NCI-H187 (cell line): ENCODE measurements at places on chromosomes 3 and 15.

DNA sequence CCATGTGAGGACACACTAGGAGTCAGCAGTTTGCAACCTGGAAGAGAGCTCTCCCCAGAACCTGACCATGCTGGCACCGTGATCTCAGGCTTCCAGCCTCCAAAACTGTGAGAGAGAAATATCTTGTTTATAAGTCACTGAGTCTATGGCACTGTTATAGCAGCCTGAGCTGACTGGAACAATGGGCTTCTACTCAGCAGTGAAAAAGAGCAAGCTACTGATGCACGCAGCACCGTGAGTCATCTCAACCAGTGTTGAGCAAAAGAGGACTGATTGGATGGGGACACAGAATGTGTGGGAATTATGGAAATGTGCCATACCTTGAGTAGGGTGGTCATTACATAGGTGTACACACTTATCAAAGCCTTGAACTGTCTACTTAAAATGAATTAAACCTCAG lies 230.4 kb downstream of the PLCL2 start:
- no peak for DNase-seq

- DNase-seq, result no peak
Measured at GRCh38 chr3:68972358-68972979, 40.1 kb upstream of the TAFA4 start.

GRCh38 chr15:69636169-69636915 lies 183.7 kb downstream of the RPLP1 start:
- no peak for DNase-seq

DNA sequence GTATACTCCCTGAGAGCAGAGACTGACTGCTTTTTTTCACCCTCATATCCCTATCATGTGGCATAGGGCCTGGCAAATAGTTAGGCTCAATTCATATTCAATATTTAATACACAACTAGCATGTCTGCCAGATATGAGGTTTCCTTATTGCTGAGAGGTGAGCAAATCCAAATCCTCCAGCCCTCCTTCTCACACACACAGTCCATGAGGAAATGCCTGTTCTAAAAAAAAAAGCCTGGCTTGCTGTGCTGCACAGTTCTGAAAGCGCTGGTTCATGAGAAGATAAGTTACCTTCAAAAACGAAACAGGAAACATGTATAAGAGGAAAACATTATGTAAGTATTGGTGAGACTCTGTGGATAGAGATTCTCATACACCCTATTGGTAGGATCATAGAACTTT lies 15.5 kb upstream of the ACAP2 start:
- DNase-seq, result no peak

GRCh38 chr3:32593903-32594525 lies 23.4 kb upstream of the DYNC1LI1 start:
- DNase-seq, result no peak

- no peak for DNase-seq
Measured at GRCh38 chr3:55819005-55819404, 331.9 kb upstream of the WNT5A start.

DNA sequence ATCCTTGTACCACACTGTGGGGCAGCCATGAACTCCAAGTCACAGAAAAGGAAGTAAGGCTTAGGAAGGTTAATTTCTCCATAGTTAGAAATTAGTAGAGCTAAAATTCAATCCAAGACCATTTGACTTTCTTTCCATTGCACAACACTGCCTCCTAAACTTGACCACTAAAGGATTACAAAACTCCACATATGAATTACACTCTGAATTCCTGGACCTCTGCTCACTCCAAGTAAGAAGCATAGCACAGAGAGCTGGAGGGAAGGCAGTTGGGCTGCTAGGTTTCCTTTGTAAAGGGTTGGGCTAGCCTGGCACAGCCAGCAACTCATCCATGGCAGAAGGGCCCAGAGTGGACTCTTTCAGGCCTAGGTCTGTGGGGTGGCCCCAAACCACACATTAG lies 134.4 kb downstream of the MYLK start:
- no peak for DNase-seq

- DNase-seq, result no peak
Measured at GRCh38 chr3:16140116-16140893, 34.2 kb upstream of the GALNT15 start.

- DNase-seq, result no peak
Measured at GRCh38 chr3:36907911-36908646, 36.8 kb downstream of the TRANK1 start.

DNA sequence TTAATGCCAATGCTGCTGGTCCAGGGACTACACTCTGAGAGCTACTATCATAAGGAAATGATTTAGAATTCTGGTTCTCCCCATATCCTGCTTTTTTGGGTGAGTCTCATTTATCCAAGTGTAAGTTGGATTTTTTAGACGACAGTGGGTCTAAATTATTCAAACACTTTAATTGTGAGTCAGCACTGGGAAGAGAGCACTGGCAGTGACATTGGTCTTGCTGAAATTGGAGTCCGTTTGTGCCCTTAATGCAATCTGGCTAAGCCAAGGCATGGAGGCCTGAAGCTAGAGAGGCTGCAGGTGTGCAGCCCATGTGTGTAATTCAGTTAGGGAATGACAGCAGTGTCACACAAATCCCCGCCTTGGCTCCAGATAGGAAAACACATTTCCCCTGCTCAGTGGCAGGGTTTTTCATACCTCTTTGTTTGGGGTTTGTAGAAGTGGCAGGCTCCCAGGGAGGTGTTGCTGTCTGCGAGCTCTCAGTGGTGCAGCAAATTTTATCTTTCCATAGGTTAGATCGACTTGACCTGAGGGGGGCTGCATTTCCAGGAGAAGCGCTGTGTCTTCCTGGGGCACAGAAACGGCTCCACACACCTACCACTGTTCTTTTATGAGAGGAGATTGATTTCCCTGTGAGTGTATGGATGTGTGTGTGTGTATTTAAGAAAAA lies 197.7 kb downstream of the CD47 start:
- DNase-seq, result no peak

GRCh38 chr3:187286467-187287059 lies 5.0 kb downstream of the MASP1 start:
- no peak for DNase-seq

DNA sequence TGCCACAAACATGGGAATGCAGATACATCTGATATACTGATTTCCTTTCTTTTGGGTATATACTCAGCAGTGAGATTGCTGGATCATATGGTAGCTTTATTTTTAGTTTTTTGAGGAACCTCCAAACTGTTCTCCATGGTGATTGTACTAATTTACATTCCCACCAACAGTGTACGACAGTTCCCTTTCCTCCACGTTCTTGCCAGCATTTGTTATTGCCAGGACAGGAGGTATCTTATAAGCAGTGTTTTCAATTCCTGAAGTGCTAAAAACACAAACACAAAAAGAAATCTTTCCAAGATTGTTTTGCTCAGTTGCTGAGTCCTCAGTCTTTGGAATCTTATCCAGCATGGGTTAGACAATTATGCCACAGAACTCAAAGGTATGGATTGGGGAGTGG lies 13.5 kb downstream of the GTF2E1 start:
- DNase-seq, result no peak
